ENCODE measurements at places on chromosomes 3 and 15. TPM values are rescaled to one million over a fixed set of nuclear protein-coding genes. Genes with fewer than 3 reads are reported as not detected.
A peak's percentile ranks its signal among the peaks of the same experiment; 100 is the strongest.

GRCh38 chr3:172617976-172618375, 92.9 kb downstream of the NCEH1 start:
- DNase-seq = no peak

DNA sequence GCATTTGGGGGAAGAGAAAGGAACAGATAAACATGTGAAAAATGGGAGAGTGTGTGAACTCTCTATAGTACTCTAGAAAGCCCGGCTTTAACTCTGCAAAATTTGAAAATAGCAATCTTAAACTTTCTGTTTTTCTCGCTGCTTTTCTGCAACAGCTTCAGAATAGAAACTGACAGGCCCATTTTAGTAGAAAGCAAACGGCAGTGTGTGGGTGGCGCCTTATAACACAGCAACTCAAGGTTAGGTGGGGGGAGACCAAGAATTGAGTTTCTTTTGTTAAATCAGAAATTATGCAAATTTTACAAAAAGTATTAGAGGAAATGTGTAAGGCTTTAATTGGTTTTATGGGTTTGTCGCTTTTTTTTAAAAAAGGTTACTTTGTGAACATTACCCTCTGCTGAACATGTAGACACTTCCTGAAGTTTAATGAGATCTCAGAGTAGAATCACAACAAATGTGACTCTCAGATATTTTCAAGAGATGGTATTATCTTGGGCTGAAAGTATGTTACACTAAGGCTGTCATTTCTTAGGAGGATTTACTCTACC, 107.0 kb downstream of the PTPRG start:
- DNase-seq = no peak

GRCh38 chr15:26143221-26143620, 280.1 kb upstream of the ATP10A start:
- DNase-seq = no peak

DNA sequence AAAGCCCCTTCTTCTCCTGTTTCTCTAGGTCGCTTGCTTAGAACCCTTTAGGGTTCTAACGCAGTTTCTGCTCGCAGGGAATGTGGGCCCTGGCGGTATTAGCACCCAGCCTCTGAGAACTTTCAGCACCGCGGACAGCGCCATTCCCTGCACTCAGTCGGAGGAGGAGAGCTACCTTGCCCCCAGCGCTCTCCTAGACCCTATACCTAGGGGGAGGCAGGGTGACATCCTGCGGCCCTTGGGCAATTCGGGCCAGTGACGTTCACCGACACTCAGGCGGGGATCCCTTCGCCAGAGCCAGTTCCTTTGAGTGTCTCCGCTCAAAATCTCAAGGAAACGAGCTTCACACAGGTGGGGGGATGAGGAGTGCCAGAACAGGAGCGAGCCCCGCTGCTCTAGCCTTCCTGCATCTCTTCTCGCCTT, 1.3 kb downstream of the SLC7A14 start:
- peak; percentile 42 for DNase-seq

GRCh38 chr3:115616461-115616860, 6.8 kb upstream of the GAP43 start:
- no peak for DNase-seq

DNA sequence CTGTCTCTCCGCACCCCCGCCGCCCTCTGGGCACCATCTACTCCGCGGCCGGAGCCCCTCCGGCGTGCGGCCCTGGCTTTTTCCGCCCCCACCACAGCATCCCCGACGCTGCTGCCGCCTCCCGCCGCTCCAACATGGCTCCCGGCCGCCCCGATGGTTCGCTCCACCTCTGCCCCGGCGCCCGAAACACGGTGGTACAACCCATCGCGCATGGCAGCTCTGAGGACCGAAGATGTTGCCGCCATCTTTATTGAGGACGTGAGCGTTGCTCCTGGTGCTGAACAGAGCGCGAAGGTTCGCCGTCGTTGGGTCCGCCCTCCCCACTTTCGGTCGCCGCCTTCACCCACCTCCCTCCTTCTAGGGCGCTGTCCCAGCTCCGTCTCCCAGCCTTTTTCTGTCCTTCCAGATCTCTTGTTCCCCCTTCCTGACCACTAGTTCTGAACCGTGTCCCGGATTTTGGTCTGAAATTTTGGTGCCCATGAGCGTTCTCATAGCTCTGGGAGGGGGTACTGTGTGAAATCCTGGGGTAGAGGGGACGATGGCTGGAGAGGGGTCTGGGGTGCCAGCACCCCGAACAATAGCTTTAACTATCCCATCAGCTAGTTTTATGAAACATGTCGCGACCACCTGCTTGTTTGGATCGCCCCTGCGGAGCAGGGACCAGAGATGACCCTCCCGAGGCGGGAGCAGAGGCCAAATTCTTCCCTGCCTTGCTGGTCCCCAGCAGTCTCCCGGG, at the start of gene CELSR3:
CELSR3 (minus strand) TSS at position 134 of the 736 bp plus-strand sequence. CDS start 252 bp downstream, outside the sequence.
- DNase-seq = peak; percentile 77

DNA sequence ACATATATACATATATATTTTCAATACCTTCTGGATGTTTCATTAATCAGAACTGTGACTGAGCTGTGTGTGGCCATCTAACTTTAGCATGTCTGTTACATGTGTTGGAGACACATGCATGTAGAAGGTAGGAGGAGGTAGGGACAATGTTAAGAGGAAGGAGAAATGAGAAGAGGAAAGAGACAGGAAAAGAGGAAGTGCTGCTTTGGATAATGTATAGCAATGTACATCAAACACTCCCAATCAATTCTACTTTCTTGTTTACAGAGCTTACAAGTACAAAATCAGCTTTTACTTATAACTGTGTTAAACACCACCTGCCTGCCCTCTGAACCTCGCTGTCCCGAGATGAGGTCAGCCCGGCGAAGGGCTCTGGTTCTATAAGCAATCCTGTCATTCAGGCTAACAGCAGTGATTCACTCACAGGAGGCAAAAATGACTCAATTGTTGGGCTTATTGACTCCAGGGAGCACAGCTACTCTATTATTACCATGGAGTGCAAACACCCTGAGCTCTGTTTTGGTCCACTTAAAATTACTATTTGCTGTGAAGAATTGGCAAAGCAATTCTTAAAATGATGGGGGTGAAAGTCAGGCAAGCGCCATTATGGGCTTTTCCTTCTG, 188.9 kb downstream of the MEIS2 start:
- no peak for DNase-seq

GRCh38 chr15:33454996-33455395, 144.2 kb downstream of the RYR3 start:
- no peak for DNase-seq

GRCh38 chr3:189369636-189370035, 197.9 kb downstream of the TPRG1 start:
- no peak for DNase-seq

DNA sequence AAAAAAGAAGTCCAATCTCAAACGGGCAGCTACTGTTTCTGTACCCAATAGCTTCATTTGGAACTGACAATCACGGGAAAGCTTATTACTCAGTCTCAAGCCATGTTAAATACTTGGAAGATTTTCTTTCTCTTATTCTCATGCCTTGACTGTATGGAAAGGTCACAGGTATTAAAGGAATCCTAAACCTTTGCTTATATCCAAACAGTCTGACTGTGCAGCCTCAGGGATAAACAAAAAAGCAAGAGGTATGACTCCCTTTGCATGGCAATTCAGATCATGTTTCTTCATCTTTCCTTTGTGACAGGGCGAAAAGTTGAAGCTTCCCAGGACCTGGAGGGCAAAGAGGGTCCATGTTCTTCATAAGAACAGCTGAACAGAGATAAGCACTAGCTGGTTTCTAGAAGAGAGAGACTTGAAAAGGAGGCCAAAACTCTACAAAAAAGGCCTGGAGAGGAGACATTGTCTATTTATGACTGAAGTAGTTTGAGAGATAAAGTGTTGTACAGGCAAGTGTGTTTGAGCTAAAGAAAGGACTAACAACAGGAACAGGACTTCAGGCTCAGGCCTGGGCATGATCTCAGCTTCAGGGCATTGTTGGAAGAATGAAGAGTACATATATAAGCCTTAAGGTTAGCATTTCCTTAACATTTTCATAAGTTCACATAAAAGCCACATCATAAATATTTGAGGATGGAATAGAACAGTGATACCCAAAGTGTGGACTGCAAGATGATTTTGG, 231.0 kb upstream of the THRB start:
- no peak for DNase-seq

DNA sequence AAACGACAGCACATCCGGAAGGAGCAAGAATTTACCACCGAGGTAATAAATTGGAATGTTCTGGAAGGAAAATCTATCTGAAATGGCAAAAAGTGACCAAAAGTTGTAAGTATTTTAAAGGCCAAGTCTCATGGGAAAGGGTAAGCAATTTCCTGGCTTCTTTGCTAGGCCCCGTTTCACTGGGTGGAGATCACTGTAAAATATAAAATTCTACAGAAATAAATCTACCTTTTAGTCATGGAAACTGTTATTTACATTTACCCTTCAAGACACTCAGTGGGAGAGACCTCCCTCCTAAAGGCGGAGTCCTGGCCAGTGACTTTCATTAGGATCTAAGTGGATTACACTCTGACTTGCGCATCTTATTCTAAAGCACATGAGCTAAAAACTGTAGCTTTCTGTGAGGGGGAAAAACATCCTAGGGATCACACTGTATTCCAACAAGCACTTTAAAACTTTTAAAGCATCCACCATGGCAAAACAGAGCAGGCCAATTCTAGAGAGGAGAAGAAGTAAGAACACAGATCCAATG, 28.8 kb downstream of the LYZL4 start:
- no peak for DNase-seq

The OXTR gene
- total RNA-seq = 0.27 TPM

The SCN10A gene
- total RNA-seq = not detected

The CD86 gene
- total RNA-seq = 4.6 TPM

The MRPL47 gene
- 20.6 TPM for total RNA-seq
